ENCODE measurements at places on chromosomes 2 and 18.
A peak's percentile ranks its signal among the peaks of the same experiment; 100 is the strongest.

DNA sequence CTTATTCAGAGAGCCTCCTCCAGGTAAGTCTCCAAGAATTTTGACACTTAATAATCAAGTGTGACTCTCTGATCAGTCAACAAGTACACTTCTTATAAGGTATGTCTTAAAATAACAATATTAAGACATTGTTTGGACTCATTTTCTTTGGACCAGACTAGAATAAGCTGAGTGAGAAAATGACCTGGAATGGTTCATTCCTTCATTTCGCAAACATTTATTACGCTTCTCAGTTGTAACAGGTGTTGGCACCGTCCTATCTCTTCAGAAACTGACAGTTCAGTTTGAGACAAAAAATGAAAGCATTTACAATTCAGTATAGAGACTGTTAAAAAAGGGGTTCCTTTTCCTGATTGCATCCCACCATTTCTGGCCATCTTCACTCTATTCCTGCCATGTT lies 46.6 kb downstream of the TSPYL6 start:
- no peak for DNase-seq

GRCh38 chr2:13818002-13818401 lies 814.5 kb upstream of the LRATD1 start:
- DNase-seq, result no peak

DNA sequence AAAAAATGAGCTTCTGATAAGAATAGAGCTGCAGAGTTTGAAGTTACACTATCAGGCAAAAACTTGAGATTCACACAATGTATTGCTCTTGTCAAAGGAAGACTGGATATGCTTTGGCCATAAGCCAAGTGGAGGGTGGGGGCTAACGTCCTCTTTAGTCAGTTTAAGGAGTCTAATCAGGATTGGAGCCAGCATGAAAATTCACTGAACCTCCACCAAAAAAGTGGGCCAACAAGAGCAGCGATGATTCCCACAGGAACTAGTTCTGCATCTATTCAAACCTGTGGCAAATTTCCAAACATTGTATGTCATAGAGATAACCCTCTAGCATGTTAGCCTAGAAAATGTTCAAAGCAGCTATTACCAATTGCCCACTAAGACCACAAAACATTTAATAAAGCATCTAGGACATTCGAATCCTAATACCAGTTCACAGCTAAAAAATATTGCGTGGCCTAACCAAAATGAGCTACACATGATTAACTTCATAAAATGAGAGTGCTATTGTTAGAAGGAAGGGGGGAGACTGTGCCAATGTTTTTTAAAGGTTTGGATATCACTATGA lies 43.5 kb upstream of the TMEM247 start:
- no peak for DNase-seq

DNA sequence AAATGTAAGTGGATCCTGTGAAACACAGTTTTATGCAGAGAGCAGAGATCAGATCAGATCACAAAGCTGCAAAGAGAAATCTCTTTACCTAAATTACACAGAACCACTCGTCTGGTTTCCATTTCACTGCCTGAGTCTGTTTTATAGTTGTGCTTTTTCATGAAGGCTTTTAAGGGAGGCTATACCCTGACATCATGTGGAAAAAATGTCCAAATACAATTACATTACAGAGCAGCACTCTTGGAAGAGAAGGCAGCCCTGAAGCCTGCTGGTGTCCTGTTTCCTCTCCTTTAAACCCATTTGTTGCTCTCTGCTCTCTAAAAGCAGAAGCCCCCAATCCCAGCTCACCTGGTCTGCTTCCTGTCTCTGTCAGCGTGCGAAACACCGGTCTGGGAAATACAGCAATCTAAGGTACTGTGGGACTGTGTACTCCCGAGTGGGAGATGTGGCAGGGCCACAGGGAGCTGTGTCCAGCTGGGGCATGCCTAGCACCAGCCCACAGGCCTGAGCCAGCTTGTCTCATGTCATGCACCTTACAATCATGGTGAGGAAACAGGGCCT lies 24.8 kb upstream of the ZFP36L2 start:
- DNase-seq, result no peak

GRCh38 chr2:221235941-221236340 lies 336.2 kb downstream of the EPHA4 start:
- DNase-seq, result no peak

DNA sequence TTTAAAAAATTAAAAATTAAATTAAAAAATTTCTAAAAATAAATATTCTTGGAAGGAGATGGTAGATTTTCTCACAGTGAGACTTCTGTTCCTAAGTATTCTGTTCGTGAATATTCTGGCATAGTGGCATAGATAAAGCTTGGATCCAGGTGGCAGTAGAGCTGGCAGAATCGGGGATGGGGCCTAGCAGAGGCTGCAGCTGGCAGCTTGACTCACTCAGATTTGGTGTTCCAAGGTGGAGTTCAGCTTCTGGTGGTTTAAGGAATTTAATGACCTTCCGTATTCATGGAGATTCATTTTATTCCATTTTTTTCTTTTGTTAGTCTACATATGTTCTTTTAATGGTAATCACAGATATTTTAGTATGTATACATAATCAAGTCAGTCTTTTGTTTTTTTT lies 19.9 kb downstream of the ARMC9 start:
- DNase-seq, result no peak

- no peak for DNase-seq
Observed at GRCh38 chr2:28420722-28421121, 28.1 kb downstream of the FOSL2 start.

GRCh38 chr2:120346667-120347358 lies 877 bp downstream of the INHBB start:
- no peak for DNase-seq

DNA sequence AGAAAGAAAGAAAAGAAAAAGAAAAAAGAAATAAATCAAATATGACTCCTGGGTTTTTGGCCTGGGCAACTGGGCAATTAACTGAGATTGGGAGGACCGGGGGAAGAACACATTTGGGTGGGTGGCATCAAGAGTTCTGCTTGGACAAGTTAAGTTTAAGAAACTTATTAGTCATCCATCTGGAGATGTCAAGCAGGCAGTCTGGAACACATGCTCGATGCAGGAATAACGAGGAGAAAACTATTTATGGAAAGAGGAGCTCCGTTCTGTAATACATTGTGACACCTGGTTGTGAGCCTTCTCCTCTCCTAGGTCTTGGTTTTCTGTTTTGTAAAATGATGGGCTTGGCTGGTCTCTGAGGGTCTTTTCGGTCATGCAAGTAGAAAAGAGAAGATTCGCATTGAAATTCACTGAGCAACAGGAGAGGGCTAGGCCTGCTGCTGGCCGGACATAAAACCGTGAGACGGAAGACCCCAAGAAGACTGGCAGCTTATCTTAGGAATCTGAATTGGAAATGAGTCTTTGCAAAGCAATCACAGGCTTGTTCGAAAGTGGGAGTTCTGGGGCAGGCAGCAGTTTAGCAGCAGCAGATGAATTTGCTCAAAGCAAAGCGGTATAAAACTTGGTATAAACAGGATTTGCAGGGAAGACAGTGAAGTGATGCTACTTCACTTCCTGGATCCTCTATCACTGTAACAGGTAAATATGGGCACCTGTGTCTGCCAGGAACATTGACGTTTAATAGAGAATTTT lies 51.4 kb downstream of the E2F6 start:
- DNase-seq, result no peak

DNA sequence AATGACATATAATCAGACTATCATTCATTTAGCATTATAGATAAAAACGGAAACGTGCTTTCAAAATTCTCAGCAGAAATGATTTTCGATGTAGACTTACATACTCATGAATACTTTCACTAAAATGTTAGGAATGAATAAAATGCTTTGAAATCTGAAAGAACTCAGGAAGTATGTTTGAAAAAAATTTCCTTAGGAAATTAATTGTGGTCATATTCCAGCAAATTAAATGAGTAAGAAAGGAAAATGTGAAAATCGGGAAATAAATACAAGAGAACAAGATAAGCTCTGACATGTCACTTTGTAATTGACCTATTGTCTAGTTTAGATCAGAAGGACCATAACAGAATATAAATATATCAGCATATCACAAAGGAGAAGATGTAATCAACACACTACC lies 981.0 kb upstream of the CDH2 start:
- no peak for DNase-seq

DNA sequence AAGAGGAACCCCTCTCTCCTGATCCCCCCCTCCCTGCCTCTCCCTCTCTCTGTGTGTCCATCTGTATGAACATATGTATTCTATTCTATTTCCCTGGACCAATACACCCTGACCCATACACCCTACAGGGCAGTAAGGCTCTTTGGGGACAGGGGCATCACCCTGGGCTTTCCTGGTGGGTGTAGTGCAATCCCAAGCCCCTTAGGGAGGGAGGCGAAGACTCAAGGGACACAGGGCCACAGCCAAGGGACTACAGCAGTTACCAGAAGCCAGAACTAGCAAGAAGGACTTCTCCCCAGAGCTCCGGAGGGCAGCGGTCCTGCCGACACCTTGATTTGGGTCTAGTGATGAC lies 214.2 kb upstream of the RAB6C start:
- no peak for DNase-seq

DNA sequence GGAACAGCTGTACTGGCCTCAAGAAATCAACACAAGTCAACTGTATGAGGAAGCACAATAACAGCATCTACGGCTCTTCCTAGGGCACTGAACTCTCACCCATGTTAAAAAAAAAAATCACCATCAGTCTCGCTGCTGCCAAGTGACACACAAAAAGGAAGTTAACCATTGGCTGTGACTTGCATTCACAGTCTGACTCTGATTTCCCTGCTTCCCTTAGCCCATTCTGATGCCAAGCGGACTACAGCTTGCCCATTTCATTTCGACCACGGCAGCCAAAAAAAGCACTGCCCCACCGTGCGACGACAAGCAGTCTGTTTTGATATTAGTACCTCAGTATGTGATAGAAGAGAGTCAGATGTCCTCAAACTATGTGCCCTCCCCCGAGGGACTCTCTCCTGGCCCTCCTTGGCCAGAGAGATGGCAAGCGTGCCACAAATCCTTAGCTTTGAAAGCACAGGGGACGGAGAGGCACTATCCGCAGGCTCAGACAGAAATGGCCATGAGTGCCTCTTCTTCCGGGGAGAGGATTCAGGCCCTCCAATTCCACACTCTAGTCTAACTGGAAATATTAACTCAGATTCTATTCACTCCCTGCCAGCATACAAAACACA lies 250.0 kb downstream of the TCF4 start:
- peak; percentile 61 for DNase-seq

- no peak for DNase-seq
Observed at GRCh38 chr2:72127401-72128058, 20.1 kb downstream of the CYP26B1 start.

DNA sequence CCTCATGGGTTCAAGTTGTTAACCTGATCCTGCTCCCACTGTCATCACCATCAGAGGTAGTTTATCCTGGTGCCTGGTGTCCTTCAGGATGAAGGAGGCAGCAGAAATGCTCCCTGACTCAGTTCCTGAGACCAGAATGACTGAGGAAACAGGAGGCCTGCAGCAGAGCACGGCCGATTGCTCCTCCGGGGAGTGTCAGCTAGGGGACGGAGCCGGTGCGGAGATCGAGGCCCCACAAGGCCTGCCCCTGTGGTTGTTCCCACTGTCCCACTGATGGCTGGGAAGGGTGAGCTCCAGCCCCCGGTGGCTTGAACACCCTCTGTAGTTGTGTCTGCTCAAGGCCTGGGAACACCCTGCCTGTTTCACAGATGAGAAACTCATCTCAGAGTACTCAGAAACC lies 45.6 kb downstream of the SH3BP4 start:
- DNase-seq, result no peak

DNA sequence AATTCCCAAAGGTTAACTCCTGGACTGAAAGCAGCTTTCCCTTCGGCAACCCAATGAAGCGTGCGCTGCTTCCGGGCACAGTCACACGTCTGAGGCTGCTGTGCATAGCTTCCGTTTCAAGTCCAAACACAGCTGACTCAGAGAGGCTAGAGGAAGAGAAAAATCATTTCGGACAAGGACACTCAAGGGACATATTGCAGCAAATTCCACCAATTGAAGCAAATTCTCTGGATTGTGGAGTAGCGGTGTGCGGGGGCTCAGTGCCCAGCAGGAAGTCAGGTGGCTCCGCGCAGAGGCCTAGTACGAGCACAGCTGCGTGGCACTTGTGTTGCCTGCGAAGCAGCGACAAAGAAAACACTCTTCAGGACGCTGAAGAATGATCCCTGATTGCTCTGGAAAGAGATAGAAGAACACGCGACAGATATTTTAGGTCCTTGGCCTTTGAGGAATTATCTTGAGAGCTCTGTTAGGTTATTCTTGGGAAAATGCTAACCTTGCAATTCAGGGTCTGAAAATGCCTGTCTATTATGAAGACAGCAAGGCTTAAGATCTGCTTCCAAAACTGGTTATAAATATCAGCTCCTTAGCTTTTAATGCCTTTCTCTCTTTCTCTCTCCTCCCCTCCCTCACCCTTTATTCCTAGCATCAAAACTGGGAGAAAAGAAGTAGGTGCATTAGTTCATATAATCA lies 352.6 kb upstream of the DLGAP1 start:
- DNase-seq, result no peak

DNA sequence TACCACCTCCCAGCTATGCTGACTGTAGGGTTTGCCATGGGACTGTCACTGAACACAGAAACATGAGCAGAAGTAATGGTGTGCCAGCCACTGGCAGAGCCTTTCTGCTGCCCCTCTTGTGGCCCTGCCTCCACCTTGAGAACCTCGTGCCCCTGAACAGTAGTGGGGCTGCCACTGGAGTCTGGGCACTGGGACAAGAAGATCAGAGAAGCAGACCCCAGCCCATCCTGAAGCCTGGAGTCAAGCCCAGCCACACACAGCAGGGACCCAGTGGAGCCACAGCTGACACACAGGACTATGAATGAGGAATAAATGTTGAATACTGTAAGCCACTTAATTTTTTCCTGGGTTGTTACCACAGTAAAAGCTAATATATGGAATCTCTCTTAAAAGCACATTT lies 159.6 kb downstream of the NCKAP5 start:
- DNase-seq, result no peak

GRCh38 chr2:224716201-224716600 lies at the start of gene CCDC195:
Gene CCDC195, minus strand, starts transcription at chr2:224716365. Its CDS starts 0 bp downstream, at chr2:224716365.
- DNase-seq, result no peak

- no peak for DNase-seq
Observed at GRCh38 chr2:166184789-166185188, 57.0 kb upstream of the SCN1A start.

- DNase-seq, result no peak
Observed at GRCh38 chr2:179899666-179900065, 38.3 kb upstream of the ZNF385B start.

GRCh38 chr2:101612019-101612418 lies 85.5 kb upstream of the MAP4K4 start:
- DNase-seq, result no peak

- no peak for DNase-seq
Observed at GRCh38 chr2:137183206-137183898, 418.0 kb downstream of the THSD7B start.

- DNase-seq, result peak; percentile 3
Observed at GRCh38 chr2:143513081-143513480, 383.9 kb downstream of the ARHGAP15 start.

DNA sequence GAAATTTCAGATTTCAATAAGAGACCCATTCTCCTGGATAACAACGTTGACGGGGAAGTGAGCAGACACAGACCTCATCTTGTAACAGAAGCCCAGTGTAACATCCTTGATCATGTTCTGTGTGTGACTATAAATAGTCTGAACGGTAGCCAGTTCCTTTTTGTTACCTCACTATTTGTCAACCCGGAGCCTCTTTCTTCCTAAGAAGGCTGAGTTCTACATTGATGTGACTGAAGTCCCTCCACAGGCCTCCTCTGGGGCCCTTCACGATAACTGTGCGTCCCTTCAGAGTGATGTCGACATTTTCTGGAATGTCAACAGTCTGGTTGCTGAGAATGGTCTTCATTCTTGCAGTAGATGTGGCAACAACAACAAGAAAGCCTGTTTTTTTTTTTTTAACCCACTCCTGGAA lies 6.3 kb upstream of the PLEKHM3 start:
- DNase-seq, result peak; percentile 59

- peak; percentile 53 for DNase-seq
Observed at GRCh38 chr18:26771524-26771923, 94.0 kb downstream of the AQP4 start.
